ENCODE measurements at places on chromosomes 3 and 15.

GRCh38 chr3:49785565-49786356 lies 581 bp downstream of the IP6K1 start:
- DNase-seq = no peak

DNA sequence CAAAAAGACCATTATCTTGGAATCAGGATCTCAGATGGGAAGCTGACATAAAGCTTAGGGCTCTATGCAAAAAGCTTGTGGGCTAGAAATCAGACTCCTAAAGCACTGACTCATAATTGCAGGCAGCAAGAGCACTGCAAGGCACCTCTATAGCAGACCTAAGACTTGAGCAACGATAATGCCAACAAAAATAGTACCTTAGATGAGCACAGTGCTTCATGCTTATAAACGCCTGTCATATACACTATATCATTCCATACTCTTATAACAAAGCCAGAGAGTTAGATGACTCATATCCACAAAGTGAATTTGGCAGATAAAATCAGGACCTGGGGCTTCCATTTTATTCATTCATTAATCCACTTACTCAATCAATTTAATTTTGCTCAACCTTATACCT lies 560.8 kb downstream of the MCTP2 start:
- no peak for DNase-seq

GRCh38 chr3:141455603-141456300 lies 31.1 kb upstream of the RASA2 start:
- DNase-seq = no peak

- no peak for DNase-seq
Measured at GRCh38 chr3:167773584-167773983, 38.1 kb downstream of the SERPINI1 start.

All from stimulated activated naive CD8-positive, alpha-beta T cell treated with anti-CD3 and anti-CD28 coated beads, Interleukin-15, amount 100 ng/mL, for 72 hours (primary cell).